IgD-negative memory B cell (primary cell): ENCODE measurements at places on chromosomes 2 and 18. TPM values are rescaled to one million over a fixed set of nuclear protein-coding genes. Genes with fewer than 3 reads are reported as not detected.

Gene KCNG3
- polyA plus RNA-seq: not detected

Gene ELOA2
- not detected for polyA plus RNA-seq

Gene RFTN2
- polyA plus RNA-seq: not detected

Gene TRIB2
- polyA plus RNA-seq: 41.2 TPM

Gene C2orf15
- polyA plus RNA-seq: 2.0 TPM

Gene RAD51AP2
- not detected for polyA plus RNA-seq

Gene SCN1A
- not detected for polyA plus RNA-seq

Gene SATB2
- polyA plus RNA-seq: not detected

Gene UGT1A10
- polyA plus RNA-seq: not detected

Gene SCG2
- polyA plus RNA-seq: not detected

Gene KIAA2012
- polyA plus RNA-seq: not detected

Gene NOTO
- polyA plus RNA-seq: not detected

Gene EFHD1
- polyA plus RNA-seq: 0.73 TPM

Gene LCT
- not detected for polyA plus RNA-seq
